ENCODE measurements at places on chromosomes 16 and 17.

DNA sequence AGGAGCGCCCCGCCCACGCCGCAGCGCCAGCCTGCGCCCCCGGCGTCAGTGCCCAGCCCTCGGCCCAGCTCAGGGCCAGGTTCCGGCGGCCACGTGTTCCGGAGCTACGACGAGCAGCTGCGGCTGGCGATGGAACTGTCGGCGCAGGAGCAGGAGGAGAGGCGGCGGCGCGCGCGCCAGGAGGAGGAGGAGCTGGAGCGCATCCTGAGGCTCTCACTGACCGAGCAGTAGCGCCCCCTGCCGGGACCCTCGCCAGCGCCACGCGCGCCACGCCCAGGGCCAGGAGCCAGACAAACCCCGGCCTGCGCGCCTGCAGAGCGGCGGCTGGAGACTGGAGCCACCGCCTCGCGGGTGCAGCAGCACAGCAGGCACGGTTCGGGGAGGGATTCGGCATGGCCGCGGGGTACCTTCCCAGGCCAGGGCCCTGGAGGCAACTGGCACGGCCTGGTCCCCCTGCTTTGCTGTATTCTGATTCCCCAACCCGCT is 9.3 kb downstream of the CORO6 start:
- DNase-seq: peak; percentile 98

GRCh38 chr17:40181205-40181604 is 3.9 kb downstream of the RAPGEFL1 start:
- DNase-seq: no peak

GRCh38 chr17:67200727-67201301 is 44.2 kb downstream of the HELZ start:
- DNase-seq: no peak

- no peak for DNase-seq
Measured at GRCh38 chr16:74291577-74292208, 4.9 kb upstream of the PSMD7 start.

DNA sequence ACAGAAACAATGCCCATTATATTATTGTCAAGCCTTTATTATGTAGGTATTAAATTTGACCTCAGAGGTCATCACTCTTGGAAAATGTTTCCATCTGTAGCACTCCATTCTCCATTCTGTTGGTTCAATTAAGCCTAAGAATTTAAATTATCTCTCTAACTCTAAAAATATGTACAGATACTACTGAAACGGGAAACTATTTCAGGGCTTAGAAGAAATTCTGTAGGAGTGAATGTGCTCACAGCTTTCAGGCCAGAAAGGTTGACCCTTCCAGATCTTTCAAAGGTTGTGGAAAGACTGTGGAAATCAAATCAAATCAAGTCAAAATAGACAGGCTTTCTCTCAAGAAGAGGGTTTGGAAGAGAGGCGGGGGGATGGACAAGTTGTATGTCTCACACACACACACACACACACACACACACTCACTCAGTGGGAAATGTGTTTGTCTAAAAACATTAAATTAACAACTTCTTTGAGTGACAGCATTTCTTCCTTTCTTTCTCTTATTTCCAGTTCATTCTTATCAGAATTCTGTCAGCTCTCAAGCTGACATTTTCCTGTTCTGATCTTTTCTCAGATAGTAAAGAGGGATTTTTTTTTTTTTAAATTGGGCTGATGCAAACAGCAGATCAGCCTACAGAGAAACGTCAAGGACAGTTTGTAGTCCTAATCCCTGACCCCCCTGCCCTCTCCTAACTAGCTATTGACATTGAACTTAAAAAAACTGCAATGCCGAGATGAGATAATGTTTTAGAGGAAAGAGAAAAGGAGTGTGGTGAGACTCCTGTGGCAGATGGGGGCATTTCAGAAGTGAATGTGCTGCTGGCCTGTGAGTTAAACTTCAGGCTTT is 139.0 kb upstream of the ZFHX3 start:
- DNase-seq: no peak

GRCh38 chr17:69466905-69467667 is 52.6 kb downstream of the MAP2K6 start:
- no peak for DNase-seq

GRCh38 chr17:31294231-31294630 is 2.8 kb downstream of the OMG start:
- DNase-seq: no peak

GRCh38 chr17:38600906-38601305 is 4.8 kb downstream of the SRCIN1 start:
- DNase-seq: no peak

DNA sequence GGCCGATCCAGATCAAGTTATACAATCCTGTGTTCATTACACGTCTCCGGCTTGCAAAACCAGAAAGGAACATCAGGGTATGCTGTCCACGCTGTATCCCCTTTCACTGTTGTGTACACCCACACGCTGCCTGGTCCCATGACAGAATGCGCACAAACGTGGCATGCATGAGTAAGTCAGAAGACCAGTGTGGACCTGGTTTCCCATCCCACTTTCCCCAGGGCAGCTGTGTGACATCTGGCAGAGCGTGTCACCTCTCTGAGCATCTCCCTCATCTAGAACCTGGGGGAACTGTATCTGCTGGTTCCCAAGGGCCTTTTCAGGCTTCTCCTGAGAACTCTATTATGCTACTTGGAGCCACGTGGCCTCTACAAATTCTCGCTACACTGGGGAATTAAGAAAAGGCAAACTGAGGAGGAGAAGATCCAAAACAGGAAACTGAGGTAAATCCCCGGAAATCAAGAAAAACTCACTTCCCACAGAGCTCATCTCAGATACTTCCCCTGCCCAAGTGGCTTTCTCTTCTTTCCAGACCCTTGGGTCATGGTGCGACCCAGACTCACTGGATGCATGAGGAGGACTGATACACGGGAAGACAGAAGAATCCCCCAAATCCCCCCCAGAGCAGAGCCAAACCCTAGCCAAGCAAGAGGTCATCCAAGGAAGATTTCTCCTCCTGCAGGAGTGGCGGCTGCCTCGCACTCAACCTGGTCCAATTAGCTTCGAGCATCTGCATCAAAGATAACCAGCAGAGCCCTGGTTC is 139.3 kb downstream of the GAS7 start:
- no peak for DNase-seq

GRCh38 chr16:86083382-86084002 is 184.5 kb downstream of the IRF8 start:
- DNase-seq: no peak

DNA sequence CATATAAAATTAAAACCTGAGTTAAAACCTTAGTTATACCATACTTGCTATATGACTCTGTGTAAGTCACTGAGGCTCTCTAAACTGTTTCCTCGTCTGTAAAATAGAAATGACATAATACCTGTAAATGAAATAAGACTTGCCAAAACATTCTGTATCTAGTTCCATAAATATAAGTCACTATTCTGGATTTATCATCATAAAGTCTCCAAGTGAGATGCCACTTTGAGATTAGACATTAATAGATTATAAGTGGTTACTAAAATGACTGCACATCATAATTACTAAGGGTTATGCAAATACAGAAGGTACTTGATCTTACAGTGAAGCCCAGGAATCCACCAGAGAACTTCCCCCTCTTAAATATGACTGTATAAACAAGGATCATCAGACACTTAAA is 12.0 kb upstream of the BRIP1 start:
- DNase-seq: peak; percentile 1

- peak; percentile 81 for DNase-seq
Measured at GRCh38 chr17:50479522-50480141, 972 bp downstream of the RSAD1 start.

- DNase-seq: no peak
Measured at GRCh38 chr16:47129755-47130435, 13.8 kb downstream of the NETO2 start.

GRCh38 chr16:11333010-11333409 is 12.2 kb upstream of the RMI2 start:
- no peak for DNase-seq

DNA sequence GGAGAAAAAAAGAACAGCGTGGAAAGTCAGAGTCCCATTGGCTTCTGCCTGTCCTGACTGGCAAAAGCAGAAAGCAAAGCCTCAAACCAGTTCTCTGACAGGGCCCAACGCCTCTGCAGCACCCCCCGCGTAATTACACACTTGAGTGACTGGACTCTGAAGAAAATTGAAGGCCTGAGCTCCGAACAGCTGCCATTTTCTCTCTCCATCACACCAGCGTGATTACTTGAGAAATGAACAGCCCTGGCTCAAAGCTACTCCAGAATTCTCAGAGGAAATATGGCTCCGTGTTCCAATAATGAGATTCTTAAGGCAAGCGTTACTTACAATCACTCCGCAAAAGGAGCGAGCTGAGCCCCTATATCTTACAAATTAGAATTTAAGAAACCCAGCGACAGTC is 142.7 kb upstream of the C17orf78 start:
- no peak for DNase-seq

- no peak for DNase-seq
Measured at GRCh38 chr16:63458846-63459245, 1422.6 kb upstream of the CDH8 start.

Measured in activated CD4-positive, alpha-beta T cell treated with anti-CD3 and anti-CD28 coated beads, Interleukin-2, Interleukin-6, amounts not matched to agents 100 ng/mL and 50 ng/mL, durations not matched to agents 16 hours and 8 hours (primary cell).